ENCODE measurements at places on chromosomes 6 and 20.

DNA sequence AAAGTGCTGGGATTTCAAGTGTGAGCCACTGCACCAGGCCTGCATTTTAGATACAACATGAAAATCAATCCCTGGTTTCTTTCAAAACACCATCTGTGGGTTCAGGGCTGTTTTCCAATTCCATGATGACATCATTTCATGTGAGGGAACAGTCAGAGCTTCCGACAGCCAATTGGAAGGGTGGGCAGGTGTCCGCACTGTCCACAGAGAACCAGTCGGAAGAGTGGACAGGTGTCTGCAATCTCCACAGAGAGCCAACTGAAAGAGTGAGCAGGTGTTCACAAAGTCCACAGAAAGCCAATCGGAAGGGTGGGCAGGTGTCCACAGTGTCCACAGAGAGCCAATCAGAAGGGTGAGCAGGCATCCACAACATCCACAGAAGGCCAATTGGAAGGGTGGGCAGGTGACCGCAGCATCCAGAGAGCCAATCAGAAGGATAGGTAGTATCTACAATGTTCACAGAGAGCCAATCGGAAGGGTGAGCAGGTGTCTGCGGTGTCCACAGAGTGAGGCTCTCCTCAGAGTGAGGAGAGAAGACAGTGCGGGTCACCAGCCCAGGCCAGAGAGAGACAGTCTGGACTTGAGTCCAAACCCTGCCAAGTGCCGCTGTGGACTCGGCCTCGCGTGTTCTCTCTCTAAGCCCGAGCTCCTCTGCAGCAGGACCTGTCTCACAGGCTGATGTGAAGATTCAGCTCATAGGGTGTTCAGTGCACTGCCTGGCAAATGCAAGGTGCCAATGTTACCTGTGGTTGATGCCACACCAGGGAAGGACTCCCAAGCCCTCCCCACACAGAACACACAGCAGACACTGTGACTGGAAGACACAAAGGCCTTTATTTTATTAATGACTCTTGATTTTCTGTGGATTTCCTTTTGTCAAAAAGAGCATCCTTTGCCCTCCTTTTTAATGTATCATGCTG lies 57.3 kb downstream of the DLL1 start:
- no peak for DNase-seq

DNA sequence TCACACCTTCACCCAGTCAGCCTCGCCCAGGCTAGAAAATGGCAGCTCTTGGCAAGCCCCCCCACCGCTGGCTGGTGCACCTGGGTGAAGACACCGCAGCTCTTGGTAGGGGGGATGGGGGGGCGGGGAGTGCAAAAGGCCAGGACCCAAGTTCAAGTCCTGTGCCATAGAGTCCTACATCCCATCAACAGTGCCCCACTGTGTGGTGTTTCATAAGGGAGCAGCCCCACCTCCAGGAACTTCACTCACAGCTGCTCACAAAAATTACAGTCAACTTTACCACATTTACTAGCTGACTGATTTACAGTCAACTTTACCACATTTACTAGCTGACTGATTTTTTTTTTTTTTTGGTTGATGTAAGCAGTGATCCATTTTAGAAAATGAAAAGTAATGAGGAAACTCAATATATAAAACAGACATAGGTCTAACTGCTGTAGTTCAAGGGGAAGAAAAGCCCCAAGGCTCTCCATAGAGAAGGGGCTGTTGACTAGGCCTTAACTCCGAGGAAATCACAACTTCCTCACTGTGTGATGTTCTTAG lies 208.9 kb upstream of the SNX9 start:
- no peak for DNase-seq

GRCh38 chr6:167856999-167857660 lies 30.4 kb downstream of the AFDN start:
- no peak for DNase-seq

DNA sequence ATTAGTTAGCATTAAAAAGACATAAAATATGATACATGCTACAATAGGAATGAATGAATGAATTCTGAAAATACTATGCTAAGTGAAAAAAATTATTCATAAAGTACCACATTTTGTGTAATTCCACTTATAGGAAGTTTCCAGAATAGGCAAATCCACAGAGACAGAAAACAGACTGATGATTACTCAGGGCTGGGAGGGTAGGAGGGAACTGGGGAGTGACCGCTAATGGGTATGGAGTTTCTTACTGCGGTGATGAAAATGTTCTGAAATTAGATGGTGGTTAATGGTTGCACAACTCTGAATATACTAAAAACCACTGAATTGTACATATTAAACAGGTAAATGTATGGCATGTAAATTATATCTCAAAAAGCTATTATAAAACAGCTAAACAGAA lies 22.6 kb downstream of the FERMT1 start:
- no peak for DNase-seq

DNA sequence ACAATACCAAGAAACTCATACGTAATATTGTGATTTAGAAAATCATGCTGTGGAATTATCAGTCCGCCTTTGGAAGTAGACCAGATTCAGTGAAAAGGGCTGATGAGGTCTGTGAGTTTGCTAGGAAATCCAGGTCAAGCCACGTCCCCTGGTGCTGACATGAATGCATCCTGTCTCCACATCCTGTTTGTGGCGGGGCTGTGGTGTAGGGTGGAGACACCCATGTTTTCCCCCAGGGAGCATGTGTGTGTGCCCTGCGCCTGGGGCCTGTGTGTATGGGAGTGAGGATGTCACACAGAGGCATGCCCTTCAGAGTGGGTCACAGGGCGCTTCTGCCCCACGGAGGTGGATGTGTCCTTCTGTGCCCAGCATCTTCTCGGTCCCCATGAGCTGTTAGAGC lies 109.1 kb downstream of the SASH1 start:
- no peak for DNase-seq

GRCh38 chr6:166655713-166656229 lies 28.7 kb upstream of the RPS6KA2 start:
- no peak for DNase-seq

- DNase-seq = no peak
Observed at GRCh38 chr20:56414842-56415765, 3.0 kb downstream of the CASS4 start.

DNA sequence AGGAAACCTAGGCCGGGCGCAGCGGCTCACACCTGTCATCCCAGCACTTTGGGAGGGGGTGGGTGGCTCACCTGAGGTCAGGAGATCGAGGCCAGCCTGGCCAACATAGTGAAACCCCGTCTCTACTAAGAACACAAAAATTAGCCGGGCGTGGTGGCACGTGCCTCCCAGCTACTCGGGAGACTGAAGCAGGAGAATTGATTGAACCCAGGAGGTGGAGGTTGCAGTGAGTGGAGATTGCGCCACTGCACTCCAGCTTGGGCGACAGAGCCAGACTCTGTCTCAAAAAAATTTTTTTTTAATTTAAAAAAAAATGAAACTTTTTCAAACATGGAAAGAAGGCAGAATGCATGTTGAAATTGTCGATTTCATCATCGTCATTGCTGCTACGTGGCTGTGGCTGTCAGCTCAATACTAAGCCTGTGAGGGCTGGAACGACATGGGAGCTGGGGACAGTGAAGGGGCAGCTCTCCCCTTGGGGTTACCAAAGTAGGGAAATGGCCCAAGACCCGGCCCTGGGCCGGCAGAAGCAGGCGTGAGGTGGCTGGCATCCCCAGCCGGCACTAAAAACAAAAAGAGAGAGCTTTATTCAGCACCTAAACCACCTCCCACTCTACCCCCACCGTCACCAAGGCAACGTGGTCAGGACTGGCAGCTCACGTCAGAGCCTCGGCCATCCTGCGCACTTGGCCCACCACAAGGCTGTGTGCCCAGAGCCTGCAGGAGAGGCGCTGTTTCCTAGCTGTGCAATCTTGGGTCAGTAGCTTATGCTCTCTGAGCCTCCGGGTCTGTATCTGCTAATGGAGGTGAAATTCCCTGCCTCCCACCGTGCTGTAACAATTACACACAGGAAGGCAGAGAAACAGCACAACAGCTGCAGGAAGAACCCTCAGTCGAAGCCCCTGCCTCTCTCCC lies 30.8 kb downstream of the AGPAT4 start:
- DNase-seq = no peak

DNA sequence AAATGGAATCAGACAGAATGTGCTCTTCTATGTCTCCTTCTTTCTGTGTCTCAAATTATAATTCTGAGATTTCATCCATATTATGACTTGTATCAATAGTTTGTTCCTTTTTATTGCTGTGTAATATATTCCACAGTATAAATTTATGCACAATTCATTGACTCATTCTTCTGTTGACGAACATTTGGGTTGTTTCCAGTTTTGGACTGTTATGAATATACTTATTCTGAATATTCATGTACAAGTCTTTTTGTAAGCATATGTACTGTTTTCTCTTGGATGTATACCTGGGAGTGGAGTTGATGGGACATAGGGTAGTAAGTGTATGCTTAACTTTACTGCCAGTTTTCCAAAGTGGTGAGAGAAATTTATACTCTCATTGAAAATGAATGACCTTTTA lies 28.1 kb upstream of the TRAF3IP2 start:
- no peak for DNase-seq

- DNase-seq = no peak
Observed at GRCh38 chr20:24995741-24996448, 3.3 kb upstream of the APMAP start.

DNA sequence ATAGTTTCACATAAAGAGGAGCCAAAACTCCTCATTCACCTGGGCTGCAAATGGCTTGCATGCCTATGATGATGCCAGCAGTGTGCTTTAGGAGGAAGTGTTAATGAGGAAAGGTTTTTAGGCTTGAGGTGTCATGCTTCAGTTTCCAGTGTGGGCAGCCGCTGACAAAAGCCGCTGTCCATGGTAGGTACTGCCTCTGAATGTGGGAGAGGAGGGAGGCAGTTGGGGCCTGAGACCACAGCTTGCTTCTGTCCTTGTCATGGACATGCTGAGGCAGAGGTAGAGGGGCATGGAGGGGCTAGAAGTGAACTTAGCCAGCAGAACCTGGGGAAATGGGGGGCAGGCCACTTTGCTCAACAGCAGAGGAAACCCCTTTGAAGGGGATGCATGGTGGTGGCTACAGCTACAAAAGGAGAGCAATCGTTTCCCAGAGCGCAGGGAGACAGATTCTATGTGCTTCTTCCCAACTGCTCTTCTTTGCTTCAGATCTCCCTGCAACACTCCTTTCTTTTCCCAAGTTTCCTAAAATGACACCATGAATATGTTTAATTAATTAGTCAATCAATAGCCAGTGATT lies 372.1 kb upstream of the CNR1 start:
- DNase-seq = peak; percentile 45

DNA sequence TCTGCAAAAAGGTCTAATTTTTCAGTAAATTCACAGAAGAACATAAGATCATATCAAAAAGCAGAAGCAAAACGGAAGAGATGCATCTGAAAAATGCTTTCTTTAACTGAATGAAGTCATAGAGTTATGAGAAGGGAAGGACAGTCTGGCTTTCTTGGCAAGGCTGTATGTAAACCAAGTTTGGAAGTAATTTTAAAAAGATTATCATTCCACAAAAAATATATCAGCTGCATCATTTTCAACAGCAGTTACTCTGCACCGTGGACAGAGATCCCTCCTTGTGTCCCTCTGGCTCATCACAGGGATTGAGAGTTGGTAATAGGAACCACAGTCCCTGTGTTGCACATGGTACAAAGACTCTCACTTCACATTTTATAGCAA lies 258.5 kb downstream of the HIVEP2 start:
- no peak for DNase-seq

DNA sequence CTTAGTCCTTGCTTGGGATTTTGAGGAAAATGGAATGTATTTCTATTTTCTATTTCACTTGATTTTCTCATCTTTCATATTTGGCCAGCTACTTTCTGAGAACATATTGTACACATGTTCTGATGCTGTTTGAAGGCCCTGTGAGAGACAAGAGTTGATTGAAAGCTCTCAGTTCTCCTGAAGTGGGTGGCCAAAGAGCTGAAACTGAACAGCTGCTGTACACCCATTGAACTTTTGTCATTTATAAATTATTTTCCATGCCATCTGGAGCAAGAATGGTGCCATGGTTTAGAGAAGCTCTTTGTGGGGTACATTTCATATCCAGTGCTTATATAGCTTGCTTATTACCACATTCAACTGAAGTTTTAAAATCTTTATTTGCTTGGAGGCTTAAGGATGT lies 298.3 kb downstream of the PRL start:
- no peak for DNase-seq

GRCh38 chr6:73610444-73611275 lies 43.1 kb downstream of the SLC17A5 start:
- DNase-seq = peak; percentile 32

DNA sequence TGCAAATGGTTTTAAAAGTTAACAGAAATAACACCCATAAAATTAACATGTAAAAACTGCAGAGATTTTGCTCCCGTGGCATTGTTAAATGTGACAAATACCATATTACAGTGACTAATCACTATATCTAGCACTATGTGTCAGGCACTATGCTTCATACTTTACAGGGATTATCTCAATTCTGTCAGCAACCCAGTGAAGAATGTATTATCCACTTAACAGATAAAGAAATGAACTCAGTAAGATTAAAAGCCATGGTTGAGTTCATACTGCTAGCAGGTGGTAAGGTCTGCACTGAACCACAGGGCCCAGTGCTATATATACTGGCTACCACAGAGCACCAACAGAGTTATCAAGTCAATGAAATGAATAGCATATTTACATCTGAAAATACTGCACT lies 65.4 kb downstream of the RWDD2A start:
- DNase-seq = no peak

DNA sequence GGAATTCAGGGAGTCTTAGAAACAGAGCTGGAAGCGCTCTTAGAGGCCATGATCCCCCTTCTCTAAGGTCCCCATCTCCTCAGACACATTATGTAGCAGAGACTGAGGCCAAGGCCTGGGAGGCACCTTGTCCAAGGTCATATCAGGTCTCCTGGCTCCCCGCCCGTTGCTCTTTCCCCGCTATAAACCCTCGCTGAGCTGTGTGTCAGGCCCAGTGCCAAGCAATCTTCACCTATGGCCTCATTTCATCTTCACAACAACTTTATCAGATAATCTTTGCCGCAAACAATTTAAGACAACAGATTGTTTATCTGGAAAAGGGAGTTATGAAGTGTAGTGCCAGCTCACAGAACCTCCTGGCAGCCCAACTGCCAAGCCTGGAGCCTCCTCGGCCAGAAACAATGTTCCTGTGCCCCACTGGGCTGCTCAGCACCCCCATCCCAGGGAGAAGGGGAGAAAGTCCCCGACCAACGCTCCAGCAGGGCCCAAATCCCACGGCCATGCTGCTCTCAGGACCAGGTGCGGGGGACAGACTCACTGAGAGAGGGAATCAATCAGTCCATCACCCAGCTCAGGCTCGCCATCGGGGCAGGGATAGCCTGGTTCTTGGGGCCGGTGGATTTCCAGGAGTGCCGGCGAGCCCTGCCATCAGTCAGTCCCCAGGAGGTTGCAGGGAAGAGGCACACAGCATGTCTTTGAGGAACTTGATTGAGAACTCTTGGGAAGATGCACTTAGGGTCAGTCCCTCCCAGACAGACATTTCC lies 16.9 kb upstream of the FANCE start:
- DNase-seq = no peak

DNA sequence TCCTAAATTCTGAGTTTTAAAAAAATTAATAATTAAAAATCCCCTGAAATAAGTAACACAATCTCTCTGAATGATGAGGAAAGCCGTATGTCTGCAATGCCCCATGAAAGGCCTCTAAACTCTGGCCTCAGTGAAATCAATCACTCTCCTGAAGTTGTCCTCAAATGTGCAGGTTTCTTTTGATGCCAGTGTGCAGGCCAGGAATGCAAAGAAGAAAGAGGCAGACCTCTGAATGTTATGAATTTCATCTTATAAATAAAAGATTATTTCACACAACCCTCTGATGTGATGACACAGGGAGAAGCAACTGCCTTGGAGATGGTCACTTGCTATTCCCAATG lies 121.8 kb downstream of the TBXT start:
- peak; percentile 39 for DNase-seq
